ENCODE measurements at places on chromosomes 6 and 20.

GRCh38 chr20:49112596-49113274, 66.6 kb downstream of the CSE1L start:
- DNase-seq: no peak

- no peak for DNase-seq
Measured at GRCh38 chr6:165679326-165679725, 16.3 kb upstream of the PDE10A start.

- no peak for DNase-seq
Measured at GRCh38 chr6:29553268-29554057, 6.1 kb downstream of the UBD start.

DNA sequence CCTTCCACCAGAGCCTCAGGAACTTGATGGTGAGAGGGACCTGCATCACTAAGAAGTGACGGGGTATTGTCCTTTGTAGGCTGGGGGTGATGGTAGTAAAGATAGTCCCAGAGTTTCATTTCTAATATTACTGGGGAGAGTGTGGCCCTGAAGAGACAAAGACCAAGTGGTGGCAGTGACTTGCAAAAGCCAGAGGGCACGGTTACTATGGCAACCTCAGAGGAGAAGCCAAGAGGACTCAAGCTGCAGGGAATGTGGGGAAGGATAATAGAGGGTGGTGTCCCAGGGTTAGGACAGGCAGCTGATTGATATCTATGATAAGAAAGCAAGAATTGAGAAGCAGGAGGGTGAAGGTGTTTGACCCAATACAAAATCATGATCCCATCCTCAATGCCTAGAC, 42.5 kb downstream of the HLA-G start:
- DNase-seq: no peak

DNA sequence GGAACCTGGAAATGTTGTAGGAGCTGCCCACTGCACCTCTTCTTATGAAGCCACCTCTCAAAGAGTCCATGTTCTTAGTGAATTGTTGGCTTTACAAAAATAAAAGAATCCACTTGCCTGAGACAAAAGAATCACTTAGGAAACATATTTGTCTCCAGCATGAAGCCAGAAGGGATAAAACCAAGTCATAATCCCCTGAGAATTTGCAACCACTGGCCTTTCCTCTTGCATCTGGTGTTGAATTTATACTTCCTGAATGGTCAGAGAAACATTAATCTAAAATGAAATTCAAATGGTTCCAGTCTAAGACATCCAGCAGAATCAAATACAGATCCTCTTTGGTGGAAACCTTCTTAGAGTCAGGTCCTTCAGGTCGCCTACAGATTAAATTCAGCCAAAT, 192.5 kb upstream of the ECI2 start:
- DNase-seq: no peak

GRCh38 chr6:168825226-168826077, 384.5 kb downstream of the SMOC2 start:
- DNase-seq: no peak

GRCh38 chr6:142943711-142944123, 1.3 kb downstream of the HIVEP2 start:
- DNase-seq: no peak

DNA sequence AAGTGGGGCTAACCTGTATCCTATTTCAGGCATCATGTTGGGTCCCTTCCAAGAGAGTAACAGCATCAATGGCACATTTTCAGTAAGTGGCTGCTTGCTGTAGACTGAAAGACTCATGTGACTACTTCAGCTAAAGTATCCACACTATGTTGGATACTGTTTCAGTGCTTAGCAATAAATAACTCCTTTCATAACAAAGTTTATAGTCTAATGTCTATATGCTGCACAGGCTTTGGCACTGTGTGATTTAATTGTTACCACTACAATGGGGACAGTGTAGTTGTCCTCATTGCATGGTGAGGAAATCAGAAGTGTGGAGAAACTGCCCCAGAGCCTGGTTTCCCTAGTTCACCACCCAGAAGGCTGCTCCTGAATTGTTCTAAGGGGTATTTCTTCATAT, 318.0 kb upstream of the PTCHD4 start:
- no peak for DNase-seq

- DNase-seq: no peak
Measured at GRCh38 chr6:151229401-151230276, 10.1 kb upstream of the AKAP12 start.

GRCh38 chr6:147207351-147207750, 3.1 kb downstream of the STXBP5 start:
- no peak for DNase-seq

GRCh38 chr6:91435630-91436029, 848.8 kb upstream of the MAP3K7 start:
- DNase-seq: no peak

- DNase-seq: no peak
Measured at GRCh38 chr6:6002848-6003620, 3.7 kb downstream of the NRN1 start.

DNA sequence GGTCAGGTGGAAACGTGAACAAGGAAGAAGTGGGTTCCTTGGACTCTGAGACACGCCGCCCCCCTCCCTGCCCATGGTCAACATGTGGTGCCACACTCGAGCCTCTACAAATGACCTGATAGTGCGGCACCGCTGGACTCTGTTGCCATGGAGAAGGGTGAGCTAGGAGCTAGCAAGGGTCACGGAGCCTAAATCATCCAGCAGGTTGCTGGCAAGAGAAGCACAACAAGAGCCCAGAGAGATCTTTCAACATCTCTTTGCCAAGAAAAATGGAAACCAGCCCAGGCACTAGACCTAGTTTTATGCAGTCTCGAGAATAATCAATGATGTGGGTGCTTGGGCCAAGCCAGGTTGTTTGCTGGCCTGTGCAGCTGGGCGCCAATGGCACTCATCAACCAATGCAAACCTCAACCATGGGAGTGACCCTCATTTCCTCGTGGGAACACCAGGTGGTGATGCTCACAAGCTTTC, 69.5 kb downstream of the NOL4L start:
- no peak for DNase-seq

DNA sequence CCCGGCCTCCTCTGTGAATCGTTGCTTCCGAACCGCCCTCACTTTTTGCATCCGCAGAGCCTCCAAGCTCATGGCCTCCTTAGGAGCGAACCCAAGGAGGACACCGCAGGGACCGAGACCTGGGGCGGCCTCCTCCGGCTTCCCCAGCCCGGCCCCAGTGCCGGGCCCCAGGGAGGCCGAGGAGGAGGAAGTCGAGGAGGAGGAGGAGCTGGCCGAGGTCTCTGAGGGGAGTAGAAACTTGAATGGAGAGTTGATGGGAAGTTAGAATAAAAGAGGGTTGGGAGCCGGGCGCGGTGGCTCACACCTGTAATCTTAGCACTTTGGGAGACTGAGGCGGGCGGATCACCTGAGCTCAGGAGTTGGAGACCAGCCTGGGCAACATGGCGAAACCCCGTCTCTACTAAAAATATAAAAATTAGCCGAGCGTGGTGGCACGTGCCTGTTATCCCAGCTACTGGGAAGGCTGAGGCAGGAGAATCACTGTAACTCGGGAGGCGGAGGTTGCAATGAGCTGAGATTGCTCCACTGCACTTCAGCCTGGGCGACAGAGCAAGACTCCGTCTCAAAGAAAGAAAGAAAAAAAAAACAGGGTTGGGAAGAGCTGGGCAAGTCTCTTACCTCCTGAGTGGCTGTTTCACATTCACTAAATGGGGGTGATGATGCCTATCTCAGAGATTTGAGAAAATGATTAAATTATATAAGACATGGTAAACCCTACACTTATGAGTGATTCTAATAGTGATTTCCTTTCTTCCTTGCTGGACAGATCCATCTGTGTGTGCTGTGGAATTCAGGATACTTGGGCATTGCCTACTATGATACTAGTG, 805 bp downstream of the MSH5 start:
- DNase-seq: no peak

DNA sequence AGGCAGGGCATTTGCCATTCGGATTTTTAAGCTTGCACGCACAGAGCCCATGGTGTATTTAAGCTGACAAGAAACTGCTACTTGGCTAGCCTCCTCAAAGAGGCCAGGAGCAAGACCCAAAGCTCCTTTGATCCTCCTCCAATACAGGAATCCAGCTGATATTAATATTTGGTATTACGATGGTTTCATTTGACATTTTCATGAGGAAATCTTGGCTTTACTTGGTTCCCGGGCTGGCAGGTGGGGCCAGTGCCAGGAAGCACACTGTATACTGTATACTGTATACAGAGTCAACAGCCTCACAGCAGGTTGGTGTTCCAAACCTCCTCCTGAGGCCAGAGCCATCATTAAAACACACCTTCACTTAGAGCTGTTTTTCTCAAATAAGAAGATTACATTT, 138.2 kb upstream of the ARMC2 start:
- no peak for DNase-seq

DNA sequence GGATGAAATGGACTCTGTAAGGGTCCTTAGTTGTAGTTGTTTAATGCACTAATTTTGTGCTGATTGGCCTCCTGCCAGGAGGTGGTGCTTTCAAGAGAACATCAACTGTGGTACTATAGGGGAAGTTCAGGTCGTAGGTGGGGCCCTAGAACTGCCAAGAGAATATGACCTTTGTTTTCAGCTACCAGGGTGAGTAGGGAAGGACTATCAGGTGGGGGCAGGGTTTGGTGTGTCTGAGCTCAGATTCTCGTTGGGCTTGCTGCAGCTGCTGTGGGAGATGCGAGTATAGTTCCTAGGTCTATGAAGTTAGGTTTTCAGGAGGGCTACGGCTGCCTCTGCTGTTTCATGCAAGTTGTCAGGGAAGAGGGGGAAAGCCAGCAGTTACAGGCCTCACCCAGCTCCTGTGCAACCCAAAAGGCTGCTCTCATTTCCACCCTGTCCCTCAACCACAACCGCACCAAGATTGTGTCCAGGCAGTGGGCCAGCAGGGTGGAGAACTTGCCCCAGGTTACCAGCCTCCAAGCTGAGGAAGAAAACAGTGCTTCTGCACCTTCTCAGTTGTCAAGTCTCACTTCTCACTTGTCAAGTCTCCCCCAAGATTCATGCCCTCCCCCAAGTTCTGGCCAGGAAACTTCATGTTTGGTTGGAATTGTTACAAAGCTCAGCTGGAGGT, 626.5 kb upstream of the MAP3K7 start:
- DNase-seq: no peak

All from HTR-8/SVneo (cell line).